Upper lobe of left lung (tissue), 6 donors: ENCODE measurements at places on chromosomes 7 and 10. TPM values are rescaled to one million over a fixed set of nuclear protein-coding genes. Genes with fewer than 3 reads are reported as not detected.

- no peaks in the 10 kb centered on the region for H3K36me3 ChIP-seq
- no peaks in the 10 kb centered on the region for H3K4me1 ChIP-seq
- no peak overlapping the region for H3K4me3 ChIP-seq
- peak; percentile 69 for DNase-seq
- H3K27ac ChIP-seq = no peak overlapping the region
- no peaks in the 10 kb centered on the region for H3K27me3 ChIP-seq
These were observed 136.2 kb downstream of the LHPP start for GRCh38 chr10:124597846-124598165.

DNA sequence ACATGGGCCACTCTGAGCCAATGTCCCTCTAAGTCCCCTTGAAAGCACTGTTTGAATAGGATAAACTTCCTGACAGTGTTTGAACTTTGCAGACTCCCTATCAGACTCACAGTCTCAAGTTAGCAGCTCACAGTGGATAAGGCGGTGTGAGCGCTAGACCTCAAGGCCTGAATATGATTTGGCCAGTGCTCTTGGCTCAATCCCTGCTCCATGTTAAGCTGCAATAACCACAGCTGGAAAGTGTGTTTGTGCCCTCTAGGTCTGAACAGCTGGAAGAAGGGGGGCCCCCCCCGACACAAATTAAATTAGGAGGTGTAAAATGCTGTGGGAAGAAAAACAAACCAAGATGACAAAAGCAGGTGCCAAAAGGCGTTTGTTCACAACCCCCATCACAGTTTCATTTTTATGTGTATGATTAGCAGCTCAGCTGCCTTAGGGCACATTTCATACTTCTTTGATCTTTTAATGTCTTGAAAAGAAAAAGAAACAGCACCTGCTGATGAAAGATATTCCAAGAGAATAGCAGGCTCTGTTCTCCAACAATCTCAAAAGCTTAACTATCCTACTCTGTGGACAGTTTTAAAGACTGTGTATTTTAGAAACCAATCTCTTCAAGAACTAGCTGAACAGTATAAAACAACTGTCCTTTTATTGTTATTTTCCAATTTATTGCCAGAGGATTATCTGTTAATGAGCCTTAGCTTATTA, 167.6 kb downstream of the SNX13 start:
- no peaks in the 10 kb centered on the region for H3K27me3 ChIP-seq
- no peak for DNase-seq
- no peak overlapping the region for H3K27ac ChIP-seq

The THSD7A gene
- total RNA-seq = 6.1 TPM

GRCh38 chr10:116926426-116926825, 77.1 kb downstream of the ENO4 start:
- no peak overlapping the region for H3K4me3 ChIP-seq
- H3K27me3 ChIP-seq = no peaks in the 10 kb centered on the region
- peaks cover 4% of the 10 kb centered on the region for H3K36me3 ChIP-seq
- DNase-seq = no peak
- no peaks in the 10 kb centered on the region for H3K4me1 ChIP-seq

DNA sequence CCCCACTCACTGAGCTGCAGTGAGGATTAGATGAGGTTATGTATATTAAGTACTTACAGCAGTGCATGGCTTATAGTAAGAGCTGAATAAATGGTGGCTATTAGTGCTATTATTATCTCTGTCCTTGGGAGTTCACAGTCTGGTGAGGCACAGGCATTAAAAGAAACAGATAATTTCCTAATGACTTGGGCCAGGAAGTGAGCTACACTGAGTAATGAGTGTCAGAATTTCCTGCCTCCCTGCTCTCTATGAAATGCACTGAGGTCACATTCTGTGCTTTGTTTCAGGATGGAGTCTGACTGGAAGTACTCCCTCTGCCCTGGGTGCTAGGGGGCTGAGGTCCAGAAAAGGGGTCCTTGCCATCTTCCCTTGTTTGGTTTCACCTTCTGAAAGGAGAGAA, 48.7 kb upstream of the LOXL4 start:
- peaks cover 19% of the 10 kb centered on the region for H3K4me1 ChIP-seq
- peak overlapping the region; percentile 15 for H3K27ac ChIP-seq
- no peaks in the 10 kb centered on the region for H3K36me3 ChIP-seq

- DNase-seq = no peak
- H3K36me3 ChIP-seq = no peaks in the 10 kb centered on the region
- H3K27ac ChIP-seq = no peak overlapping the region
- no peaks in the 10 kb centered on the region for H3K27me3 ChIP-seq
- no peaks in the 10 kb centered on the region for H3K4me1 ChIP-seq
- H3K4me3 ChIP-seq = no peak overlapping the region
These were observed 207.1 kb upstream of the ETV1 start for GRCh38 chr7:14196555-14196954.
